ENCODE measurements at places on chromosomes 3 and 15.

DNA sequence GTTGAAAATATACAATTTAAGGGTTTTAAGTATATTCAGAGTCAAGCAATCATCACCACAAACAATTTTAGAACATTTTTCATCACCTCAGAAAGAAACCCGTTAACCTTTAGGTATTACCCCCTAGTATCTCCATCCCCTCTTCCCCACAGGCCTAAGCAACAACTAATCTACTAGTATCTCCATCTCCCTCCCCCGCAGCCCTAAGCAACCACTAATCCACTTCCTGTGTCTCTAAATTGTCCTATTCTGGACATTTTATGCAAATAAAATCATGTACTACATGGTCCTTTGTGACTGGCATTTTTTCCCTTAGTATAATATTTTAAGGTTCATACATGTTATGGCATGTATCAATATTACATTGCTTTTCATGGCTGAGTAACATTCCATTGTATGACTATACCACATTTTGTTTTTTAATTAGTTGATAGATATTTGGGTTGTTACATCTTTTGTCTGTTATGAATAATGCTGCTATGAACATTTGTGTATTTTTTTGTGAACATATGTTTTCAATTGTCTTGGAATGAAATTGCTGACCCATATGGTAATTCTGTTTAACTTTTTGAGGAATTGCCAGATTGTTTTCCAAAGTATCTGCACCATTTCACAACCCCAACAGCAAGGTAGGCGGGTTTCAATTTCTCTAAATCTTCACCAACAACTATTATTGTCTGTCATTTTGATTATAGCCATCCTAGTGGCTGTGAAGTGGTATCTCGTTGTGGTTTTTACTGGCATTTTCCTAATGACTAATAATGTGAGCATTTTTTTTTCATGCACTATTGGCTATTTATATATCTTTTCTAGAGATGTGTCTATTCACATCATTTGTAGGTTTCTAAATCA lies 215.6 kb upstream of the CD96 start:
- DNase-seq: no peak

DNA sequence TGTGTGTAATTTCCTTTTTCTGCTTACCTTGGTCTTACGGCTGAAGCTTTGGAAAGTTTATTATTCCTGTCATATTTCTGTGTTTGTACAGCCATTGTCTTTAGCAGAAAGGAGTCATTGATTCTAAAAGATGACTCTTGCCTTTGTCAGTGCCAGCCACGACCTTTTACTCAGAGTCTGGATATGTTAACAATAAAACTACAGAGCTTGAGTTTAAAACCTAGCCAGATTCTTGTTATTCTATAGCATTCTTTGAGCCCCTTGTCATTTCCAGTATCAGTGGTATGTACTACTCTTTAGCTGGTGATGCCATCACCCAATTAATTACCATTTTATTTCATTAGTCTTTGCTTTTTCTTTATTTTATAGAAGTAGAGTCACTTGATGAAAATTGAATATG lies 142.4 kb downstream of the TCF12 start:
- peak; percentile 65 for DNase-seq

- DNase-seq: no peak
Observed at GRCh38 chr15:99669250-99669649, 64.0 kb downstream of the LYSMD4 start.

GRCh38 chr3:79922633-79923032 lies 154.8 kb upstream of the ROBO1 start:
- no peak for DNase-seq

Measured in head of caudate nucleus (tissue), 42 donors.